Glomerular endothelial cell (primary cell): ENCODE measurements at places on chromosomes 16 and 17. TPM values are rescaled to one million over a fixed set of nuclear protein-coding genes. Genes with fewer than 3 reads are reported as not detected.

Gene ARL5C
- total RNA-seq = not detected in 2 replicates

Gene ANKRD40CL
- not detected in 2 replicates for total RNA-seq

Gene NPTX1
- 0.99 and 35.0 TPM in 2 replicates for total RNA-seq

Gene MEIOC
- 0.35 TPM in 1 of 2 replicates, not detected in the other for total RNA-seq

Gene PRR35
- not detected in 2 replicates for total RNA-seq

Gene KCNH6
- total RNA-seq = not detected in 2 replicates

Gene OR3A2
- not detected in 2 replicates for total RNA-seq

Gene HS3ST3B1
- 7.0 and 9.4 TPM in 2 replicates for total RNA-seq

Gene CLDN7
- 1.9 and 2.1 TPM in 2 replicates for total RNA-seq

Gene G6PC1
- total RNA-seq = not detected in 2 replicates

Gene NKD1
- under 0.01 TPM in 1 of 2 replicates, not detected in the other for total RNA-seq

Gene OTOA
- total RNA-seq = 0.06 TPM in 1 of 2 replicates, not detected in the other

Gene USP32
- 40.0 and 40.6 TPM in 2 replicates for total RNA-seq

Gene FGF11
- 0.44 and 0.88 TPM in 2 replicates for total RNA-seq

Gene PDILT
- not detected in 2 replicates for total RNA-seq

Gene C16orf89
- total RNA-seq = 0.35 TPM in 1 of 2 replicates, not detected in the other

Gene ADAM11
- total RNA-seq = 0.23 and 2.5 TPM in 2 replicates

Gene ARHGAP44
- 0.97 and 1.4 TPM in 2 replicates for total RNA-seq

Gene NOD2
- total RNA-seq = 0.23 and 0.29 TPM in 2 replicates

Gene CRISPLD2
- total RNA-seq = 9.9 and 19.0 TPM in 2 replicates

Gene AURKB
- total RNA-seq = 9.3 and 24.8 TPM in 2 replicates
